COR-L47 (cell line): ENCODE measurements at places on chromosomes 7 and 10.

GRCh38 chr7:155885167-155886155 lies 73.2 kb upstream of the SHH start:
- no peak for DNase-seq

- DNase-seq = peak; percentile 94
Measured at GRCh38 chr7:50962962-50963374, 180.3 kb upstream of the GRB10 start.

DNA sequence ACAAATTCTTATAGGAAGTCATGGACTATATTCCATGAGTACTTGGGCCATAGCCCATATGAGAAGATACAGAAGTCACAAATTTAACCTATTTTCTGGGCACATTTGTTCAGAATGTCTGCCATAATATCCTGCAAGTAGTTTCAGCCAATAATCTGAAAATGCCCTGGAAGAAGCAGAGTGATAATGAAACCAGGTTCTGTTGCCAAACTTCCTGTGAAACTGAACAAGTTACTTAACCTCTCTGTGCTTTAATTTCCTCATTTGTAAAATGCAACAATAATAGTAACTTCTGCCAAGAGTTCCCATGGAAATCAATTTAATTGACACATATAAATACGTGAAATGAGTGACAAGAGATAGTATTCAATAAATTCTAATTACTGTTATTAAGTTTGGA lies 88.8 kb downstream of the SEMA3C start:
- no peak for DNase-seq

GRCh38 chr7:24869572-24869971 lies 110.4 kb downstream of the OSBPL3 start:
- DNase-seq = no peak

DNA sequence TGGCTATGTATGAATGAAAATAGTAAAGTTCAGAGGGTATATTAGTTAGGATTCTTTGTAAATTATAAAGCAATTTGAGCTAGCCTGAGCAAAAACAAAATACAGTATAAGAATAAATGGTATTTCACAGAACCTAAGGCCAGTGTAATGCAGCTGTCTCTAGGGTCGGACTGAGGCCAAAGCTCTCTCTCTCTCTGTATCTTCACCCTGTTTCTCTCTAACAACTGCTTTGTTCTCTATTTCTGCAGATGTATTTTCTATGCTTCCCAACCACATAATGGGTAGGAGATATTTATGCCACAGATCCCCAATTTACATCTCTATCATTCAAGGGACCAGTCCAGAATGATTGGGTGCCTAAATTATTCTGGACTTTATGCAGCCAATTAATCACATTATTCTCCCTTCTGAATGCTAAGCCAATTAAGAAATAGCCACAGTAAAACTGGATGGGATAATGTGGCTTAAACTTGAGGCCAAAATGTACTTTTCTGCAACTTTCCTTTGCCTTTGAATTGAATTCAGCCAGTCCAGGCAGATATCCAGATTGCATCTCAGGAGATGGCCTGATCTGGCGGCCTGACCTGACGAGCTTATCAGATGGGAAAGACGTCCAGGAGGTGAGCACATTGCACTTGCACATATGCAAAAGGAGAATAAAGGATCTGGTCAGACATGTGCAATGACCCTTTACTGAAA lies 24.6 kb upstream of the IMMP2L start:
- no peak for DNase-seq

DNA sequence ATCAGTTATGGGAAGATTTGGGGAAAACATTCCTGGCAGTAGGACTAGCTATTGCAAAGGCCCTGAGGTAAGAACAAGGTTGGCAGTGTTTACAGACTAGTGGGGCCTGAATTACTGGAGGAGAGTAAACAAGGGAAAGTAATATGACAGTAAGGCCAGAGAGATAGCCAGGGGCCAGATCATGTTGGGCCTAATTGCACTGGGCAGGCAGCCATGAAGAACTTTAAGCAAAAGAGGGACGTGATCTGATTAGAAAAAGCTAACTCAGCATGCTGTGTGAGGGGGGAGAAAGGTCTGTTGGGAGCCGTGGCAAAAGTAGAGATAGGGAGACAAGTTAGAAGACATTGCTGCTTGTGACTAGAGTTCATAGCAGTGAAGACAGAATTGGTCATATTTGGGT lies 9.2 kb downstream of the NUP42 start:
- no peak for DNase-seq

DNA sequence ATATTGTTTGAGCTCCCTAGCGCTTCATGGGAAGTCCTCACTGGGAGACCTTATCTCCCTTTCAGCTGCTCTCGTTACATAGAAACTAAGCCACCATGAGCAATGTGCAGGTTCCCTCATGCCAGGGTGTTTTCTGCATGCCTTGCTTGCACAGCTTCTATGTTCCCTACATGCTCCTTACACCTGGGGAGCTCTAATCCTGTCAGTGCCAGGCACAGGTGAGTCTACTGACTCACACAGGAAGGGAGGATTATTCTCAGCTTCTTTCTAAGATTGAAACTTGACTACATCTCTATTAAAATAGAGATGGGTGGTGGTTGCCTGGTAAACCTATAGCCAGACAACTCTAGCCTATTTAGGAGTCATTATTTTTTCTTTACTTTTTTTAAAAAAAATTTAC lies 375.7 kb upstream of the CDC14C start:
- DNase-seq = no peak

GRCh38 chr10:79322616-79323543 lies 24.4 kb upstream of the PPIF start:
- DNase-seq = no peak

- DNase-seq = no peak
Measured at GRCh38 chr7:3915337-3915878, 614.4 kb downstream of the SDK1 start.

- DNase-seq = no peak
Measured at GRCh38 chr7:139183878-139184338, 47.1 kb upstream of the UBN2 start.

DNA sequence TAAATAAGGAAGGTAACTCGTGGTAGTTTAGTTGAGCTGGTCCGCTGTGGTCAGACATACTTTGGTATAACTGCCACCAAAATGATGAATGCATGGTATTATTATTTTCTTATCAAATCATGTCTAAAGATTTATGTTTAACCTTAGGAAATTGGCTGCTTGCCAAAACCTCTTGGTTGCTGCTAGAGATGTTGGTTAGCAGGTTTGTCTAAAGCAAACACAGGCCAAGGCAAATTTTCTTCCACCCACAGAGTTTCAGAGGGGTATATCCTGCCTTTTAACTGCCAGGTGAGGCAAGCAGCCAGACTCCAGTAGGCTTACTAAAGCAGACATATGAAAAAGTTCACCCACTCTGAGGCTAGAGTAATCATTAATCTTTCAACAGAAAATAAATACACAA lies 101.4 kb downstream of the SEMA3E start:
- DNase-seq = peak; percentile 97

DNA sequence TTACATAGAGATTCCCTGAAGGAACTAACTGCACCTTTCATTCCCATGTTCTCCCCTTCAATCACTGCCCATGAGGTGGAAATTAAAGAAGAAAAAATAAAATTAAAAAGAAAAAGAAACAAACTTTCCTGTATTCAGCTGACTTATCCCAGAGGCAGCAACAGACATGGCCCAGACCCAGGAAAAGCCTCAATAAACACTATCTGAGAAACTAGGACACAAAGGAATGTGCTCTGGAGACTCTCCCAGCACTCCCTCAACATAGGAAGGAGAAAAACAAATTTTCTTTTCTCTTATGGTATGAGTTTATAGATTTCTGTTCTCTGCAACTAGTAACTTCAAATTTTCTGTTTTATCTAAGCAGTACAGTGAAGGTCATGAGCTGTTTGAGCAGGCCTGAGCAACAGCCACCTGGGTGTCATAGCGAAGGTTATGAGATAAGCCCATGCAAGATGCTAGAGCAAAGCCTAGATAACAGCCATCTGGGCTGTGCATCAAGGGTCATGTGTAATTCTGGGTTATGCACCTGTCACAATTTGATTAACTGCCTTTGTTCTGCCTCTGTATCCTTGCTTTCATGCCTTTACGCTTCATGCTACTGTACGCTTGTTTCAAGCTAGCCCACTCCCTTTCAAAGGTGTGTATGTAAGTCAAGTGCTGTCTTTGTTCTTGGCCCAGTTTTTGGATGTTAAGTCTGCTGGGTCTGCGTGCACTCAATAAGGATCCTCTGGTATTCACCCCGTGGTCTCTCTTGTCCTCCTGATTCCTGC lies 11.0 kb upstream of the OR6B1 start:
- DNase-seq = no peak

- no peak for DNase-seq
Measured at GRCh38 chr10:104472505-104472904, 118.9 kb downstream of the CFAP58 start.

- DNase-seq = no peak
Measured at GRCh38 chr10:78628976-78629375, 439.8 kb upstream of the ZMIZ1 start.

GRCh38 chr7:223118-223800 lies 30.9 kb downstream of the FAM20C start:
- DNase-seq = no peak

DNA sequence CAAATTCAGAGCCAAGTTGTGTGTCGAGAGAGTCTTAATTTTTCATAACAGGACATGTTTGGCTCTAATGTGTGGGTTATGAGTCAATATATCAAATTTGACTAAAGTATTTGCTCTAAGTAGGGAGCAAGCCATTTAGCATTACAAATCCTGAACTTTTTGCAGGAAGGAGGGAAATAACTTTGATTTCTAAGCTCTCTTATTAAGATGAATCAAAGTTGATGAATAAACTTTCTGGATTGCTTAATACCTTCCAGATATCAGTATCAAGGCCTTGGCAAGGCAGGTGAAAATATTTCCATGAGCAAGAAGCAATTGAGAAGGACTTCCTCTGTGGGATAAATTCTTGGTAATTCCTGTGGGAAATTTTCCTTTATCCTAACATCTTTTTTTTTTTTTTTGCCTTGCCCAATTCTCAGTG lies 258.8 kb downstream of the AHR start:
- DNase-seq = no peak

GRCh38 chr7:36232555-36232954 lies 79.5 kb downstream of the EEPD1 start:
- DNase-seq = no peak

GRCh38 chr10:14593806-14594205 lies 180.9 kb downstream of the FAM107B start:
- DNase-seq = no peak

DNA sequence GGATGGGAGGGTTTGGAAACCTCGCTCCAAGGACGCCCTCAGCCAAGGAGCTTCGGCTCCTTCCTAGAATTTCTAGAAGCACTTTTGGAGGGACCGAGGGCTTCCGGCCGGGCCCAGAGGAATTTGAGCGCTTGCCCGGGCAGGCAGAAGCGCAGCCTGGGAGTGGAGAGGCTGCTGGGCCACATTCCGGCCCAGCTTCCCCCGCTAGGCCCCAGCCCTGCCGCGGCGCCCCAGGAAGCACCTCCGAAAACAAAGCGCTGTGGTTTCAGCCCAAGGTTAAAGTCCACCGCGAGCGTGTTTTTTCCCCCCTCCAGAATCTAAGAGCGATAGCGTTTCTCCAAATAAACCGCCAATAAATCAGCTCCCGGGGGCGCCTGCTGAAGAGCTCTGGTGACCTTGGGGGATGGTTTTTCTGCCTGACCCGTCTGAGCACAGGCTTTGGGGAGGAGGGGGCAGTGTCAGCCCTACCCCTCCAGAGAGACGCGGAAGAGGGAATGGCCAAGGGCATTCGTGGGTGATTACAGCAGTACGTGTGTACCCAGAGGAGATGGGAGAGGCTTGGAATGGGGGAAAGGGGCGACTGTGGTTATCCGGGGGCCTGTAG lies 5.7 kb upstream of the TNRC18 start:
- no peak for DNase-seq

DNA sequence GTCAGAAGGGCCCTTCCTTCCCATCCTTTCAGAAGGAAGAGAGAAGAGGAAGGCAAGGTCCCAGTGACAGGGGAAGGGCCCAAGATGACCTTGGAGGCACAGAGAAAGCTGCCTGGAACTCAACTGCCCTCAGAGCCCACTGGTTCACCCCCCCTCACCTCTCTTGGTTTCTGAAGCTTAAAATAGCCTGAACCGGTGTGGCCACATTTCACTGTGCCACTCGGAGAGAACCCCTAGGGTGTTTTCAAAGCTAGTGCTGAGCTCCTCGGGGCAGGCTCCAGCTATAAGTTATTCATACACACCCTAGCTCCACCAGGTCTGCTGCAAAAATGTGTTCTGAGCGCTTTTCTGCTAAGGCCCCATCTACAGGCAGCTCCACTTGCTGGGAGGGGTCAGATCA lies 60.9 kb upstream of the ADRB1 start:
- no peak for DNase-seq

DNA sequence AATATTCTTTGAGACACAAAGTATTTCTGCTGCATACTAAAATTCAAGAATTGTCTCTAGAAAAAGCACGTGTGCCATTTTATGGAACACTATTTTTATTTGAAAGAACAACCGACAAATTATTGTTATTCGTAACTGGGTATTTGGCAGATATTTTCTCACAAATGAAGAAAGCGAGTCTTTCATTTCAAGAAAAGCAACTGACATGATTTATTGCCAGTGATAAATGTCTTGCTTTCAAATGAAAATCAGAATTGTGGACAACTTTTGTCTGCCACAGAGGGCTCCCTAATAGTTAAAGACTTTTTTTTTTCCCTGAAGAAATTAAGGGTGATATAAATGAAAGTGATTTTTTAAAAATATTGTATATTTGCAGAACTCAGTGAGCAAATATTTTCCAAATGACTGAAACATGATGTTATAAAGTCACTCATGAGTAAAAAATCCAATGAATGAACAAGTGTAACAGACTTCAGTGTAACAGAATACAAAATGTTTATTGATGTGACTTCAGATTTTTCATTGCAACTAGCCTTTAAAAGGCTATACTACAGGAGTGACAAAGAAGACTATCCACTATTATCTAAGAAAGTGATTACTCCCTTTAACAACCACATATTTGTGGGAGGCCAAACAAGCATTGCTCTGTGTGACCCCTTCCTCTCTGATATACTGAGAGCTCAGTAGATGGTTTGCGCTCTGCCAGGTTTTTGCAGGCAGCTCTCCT lies 49.0 kb upstream of the SEMA3E start:
- no peak for DNase-seq

- no peak for DNase-seq
Measured at GRCh38 chr10:72379062-72379461, 24.3 kb upstream of the DNAJB12 start.

DNA sequence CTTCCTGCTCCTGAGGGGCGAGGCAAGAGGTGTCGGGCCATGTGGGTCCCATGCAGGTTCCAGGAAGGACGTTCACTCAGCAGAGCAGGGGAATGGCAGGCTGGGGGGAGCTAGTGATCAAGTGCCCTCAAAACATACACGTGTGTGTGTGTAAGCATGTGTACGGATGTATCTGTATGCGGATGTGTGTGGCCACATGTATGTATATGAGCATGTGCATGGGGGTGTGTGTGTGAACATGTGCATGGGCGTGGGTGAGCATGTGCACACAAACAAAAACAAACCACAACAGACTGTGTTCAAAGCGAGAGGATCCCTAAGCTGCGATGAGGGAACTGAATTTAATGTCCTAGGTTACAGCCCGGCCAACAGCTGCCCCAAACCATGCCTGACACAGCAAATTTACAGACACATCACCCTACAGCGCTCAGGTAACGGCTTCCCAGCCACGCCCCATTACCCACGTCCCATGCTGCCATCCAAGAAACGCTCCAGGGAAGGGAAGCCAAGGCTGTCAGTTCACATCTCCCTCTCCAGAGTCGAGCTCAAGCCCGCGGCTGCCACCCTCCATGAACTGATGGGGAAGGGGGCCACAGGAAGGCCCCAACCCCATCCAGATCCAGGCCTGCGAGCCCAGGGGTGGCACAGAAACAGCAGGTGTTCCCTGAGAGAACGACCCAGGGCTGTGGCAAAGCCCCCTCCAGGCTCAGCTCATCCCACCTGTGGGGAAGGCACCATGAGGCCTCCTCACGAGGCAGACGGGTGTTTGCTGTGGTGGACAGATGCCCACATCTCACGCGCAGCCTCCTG lies 56.6 kb downstream of the PTPRN2 start:
- peak; percentile 60 for DNase-seq
